ENCODE measurements at places on chromosomes 7 and 10.

DNA sequence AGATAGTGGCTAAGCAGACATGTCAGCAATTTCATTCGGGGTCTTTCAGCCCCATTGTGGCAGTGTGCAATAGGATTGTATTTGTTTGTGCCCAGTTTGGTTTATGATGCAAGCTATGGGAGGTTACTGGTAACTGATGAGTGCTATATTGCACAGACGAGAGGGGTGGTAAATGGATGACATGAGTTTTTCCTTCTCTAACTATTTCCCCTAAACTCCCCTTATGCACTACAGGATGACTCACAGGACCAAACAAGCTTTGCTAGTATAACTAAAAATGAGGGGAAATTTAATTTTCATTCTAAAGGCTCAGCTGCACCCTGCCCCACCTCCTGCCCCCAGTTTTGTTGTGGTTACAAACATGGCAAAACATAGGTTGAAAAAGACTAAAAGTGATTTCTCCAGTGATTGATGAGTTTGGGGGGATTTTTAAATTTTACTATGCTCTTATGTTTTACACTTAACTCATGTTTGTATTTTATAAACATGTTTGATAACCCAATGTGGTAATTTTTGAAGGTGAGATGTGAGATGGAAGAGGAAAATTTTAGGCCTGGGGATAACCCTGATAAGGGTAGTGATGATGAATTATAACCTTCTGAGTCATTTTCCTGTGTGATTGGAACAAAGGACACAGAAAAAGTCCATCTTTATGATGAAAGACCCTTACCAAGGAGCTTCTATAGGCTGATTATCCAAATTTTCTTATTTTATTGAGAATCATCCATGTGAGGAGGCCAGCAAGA is 60.8 kb upstream of the NAMPT start:
- DNase-seq: no peak

- no peak for DNase-seq
Measured at GRCh38 chr7:44158873-44159631, 17.9 kb upstream of the MYL7 start.

- no peak for DNase-seq
Measured at GRCh38 chr7:36747280-36748016, 23.2 kb upstream of the AOAH start.

DNA sequence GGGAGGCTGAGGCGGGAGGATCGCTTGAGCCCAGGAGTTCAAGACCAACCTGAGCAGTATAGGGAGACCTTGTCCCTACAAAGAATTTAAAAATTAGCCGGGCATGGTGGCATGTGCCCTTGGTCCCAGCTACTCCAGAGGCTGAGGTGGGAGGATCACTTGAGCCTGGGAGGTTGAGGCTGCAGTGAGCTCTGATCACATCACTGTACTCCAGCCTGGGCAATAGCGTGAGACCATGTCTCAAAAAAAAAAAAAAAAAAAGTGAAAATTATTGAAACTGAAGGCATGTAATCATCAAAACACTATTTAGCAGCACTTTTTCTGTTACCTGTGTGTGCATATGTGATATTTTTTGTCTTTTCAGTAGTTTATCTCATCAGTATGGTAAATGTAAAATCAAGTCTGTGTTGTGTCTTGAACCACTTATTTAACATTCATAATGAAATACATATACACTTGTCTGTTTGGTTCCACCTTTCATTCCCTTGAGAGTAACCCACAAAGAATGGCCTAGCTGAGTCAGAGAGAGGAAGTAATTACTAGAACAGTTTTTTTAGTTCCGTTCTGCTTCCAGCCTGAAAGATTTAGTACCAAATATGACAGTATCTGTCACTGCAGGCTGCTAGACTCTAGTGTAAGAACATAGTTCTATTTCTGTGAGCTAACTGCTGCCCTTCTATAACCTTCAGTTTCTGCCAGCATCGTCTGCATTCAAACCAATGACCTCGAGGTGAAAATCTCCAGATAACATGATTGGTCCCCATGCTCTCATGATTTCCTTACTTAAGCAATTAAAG is 68.6 kb downstream of the MMRN2 start:
- no peak for DNase-seq

GRCh38 chr10:17206210-17206709 is 4.8 kb upstream of the TRDMT1 start:
- DNase-seq: no peak

DNA sequence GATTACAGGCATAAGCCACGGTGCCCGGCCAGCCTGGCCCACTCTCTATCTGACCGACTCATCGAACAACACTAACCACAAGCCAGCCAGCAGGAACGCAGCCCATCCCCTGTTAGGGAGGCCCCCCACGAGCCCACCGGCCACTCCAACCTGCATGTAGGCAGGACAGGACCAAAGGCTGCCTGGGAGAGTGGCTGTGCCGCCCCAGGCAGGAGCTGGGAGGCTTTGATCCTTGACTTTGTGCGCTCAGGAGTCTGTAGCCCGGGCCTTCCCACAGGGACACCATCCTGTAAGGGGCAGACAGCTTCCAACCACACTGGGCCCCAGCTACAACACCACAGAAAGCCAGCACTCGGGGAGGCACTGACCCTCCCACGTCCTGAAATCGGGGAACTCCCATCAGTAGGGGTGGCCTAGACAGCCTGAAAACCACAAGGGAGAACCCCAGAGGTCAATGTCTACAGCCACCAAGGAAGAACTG is 29.4 kb downstream of the GRID1 start:
- no peak for DNase-seq

All from CD4-positive, alpha-beta T cell (primary cell).